DMS79 treated with DMSO at 0.1 percent for 48 hours (cell line): ENCODE measurements at places on chromosomes 13 and 19.
A peak's percentile ranks its signal among the peaks of the same experiment; 100 is the strongest.

- no peak for DNase-seq
These were observed 1040.6 kb upstream of the SPRY2 start for GRCh38 chr13:81381560-81381959.

GRCh38 chr19:50906217-50906616 is 5.0 kb downstream of the KLK4 start:
- no peak for DNase-seq

GRCh38 chr13:31793246-31793645 is 53.9 kb downstream of the RXFP2 start:
- no peak for DNase-seq

- DNase-seq, result no peak
These were observed 24.5 kb upstream of the KCTD4 start for GRCh38 chr13:45225370-45225769.

DNA sequence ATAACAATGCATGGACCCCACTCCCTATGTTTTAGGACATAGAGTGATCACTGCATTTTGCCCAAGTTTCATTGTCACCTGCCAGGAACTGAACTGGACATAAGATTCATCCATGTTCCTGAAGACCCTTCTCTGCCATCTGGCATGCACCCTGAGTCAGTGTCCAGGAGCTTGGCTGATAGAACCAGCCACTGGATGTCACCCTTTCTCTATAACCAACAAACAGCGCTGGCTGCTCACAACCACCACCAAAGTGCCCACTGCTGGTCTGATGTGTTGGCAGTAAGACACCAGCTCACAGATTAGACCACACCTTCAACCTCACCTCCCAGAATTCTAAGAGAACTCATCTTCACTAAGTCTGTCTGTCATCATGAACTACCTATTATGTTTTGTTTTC is 333.4 kb downstream of the ITGBL1 start:
- peak; percentile 32 for DNase-seq

- DNase-seq, result no peak
These were observed 822.9 kb upstream of the PRR20A start for GRCh38 chr13:56317841-56318240.

DNA sequence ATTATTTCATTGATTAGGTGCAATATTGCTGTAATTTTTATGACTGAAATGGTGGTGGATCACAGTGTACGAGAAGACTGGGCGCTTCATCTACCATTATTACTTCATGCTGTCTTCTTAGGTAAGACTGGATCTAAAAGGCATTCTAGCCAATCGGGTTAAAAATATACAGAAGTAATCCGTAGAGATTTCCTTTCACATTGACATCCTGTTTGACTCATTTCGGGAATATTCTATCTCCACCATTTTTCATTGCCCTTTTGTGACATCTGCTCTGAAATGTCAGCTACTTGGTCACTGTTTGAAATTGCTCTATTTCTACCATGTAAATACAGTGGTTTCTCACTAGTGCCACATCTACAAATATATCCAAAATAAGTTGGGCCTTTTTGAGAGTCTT is 90.2 kb downstream of the ZAR1L start:
- no peak for DNase-seq

DNA sequence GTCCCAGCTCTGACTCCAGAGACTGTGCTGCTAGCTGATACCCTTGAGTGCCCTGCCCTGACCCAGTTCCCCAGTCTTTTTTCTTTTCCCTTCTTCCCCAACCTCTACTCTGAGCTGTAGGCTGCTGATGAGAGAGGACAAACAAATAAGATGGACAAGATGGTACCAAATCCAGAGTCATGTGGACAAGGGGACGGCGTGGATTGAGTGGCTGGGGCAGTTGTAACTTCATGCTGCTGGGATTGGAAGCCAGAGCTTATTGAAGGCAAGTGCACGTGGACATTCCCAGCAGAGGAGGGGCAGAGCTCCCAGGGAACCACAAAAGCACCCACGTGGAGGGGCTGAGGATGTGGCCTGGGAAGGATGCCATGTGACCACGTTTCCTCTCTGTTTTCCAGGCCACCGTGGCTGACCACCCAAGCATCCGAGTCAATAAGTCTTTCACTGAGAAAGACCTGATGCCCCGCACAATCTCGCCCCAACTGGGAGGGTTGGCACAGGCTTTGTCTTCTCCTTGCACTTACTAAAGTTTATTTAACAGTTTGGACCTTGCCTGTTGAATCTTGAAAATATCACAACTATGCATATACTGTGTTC is 323.3 kb upstream of the ZNF507 start:
- DNase-seq, result no peak

DNA sequence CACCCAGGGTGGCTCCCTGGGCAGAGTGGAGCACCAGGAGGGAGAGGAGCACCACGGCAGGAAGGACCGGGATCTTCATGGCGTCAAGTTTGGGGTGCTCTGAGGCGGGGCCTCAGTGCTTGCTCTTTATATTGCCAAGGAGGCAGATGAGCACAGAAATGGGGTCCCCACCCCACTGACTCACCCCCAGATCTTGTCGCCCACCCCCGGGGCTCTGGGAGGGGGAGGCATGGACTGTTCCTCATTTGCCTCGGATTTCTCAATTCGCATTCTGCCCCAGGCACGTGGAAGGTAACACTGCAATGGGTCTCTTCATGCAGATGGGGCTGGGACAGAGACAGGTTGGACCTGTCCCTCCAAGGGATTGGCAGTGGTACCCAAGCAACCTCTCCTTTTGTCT is at the start of gene KRTDAP:
KRTDAP (minus strand) TSS at position 101 of the 400 bp plus-strand sequence; CDS start at position 79, 22 bp downstream.
- no peak for DNase-seq

DNA sequence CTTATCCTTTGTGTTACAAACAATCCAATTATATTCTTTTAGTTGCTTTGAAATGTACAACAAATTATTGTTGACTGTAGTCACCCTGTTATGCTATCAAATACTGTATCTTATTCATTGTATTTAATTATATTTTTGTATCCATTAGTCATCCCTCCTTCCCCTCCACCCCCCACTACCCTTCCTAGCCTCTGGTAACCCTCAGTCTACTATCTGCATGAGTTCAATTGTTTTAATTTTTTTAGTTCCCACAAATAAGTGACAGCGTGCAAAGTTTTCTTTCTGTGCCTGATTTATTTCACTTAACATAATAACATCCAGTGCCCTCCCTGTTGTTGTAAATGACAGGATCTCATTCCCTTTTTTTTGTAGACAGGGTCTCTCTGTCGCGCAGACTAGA is 4.5 kb downstream of the SAE1 start:
- DNase-seq, result no peak

GRCh38 chr19:30001301-30001700 is 59.3 kb downstream of the URI1 start:
- DNase-seq, result no peak

GRCh38 chr13:108983273-108983672 is 353.9 kb downstream of the MYO16 start:
- DNase-seq, result no peak

DNA sequence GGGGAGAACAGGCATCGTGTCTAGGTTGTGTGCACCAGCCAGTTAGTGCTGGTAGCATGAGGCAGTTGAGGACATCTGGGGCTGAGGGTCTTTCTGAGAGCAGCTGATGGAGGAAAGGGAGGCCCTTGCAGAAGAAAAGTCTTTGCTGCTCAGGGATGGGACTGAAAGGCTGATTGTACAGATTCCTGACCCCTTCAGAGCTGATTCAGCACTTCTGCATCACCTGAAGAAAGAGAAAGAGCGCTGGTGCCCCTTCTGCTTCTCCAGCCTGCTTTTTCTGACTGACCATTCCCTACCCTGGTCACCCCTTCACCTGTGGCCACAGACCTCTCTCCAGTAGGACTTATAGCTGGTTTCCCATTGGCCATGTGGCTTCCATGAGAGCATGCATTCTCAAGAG is 476.2 kb downstream of the TSHZ3 start:
- no peak for DNase-seq

- DNase-seq, result no peak
These were observed 281.4 kb downstream of the ABCC4 start for GRCh38 chr13:95019886-95020285.

- peak; percentile 65 for DNase-seq
These were observed 55.0 kb downstream of the ZIC5 start for GRCh38 chr13:99916366-99917103.

- DNase-seq, result peak; percentile 47
These were observed 762.1 kb upstream of the ARGLU1 start for GRCh38 chr13:107329991-107330390.

DNA sequence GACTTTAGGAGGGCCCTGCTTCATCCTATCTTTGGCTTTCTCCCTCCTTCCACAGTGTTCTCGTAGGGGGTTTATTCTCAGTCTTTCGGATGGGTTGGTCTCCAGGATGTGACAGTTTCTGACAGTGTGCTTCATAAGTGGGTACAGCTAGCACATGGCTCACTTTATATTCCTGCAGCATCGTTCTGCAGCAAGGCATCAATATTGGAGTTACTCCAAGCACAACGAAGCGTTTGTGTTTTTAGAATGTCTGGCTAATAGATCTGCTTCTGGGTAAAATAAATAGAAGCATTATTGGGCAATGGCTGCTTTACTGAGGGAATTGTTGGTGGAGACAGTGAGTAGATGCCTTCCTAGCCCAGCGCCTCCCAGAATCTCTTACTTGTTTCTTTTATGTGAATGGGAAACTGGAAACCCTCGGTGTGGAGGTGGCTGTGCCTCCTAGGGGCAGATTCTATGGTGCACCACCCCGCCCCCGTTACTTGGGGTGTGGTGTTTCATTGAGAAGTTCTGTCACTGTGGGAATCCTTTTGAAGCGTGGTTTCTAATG is 2.0 kb downstream of the FARP1 start:
- peak; percentile 78 for DNase-seq

GRCh38 chr13:94921181-94921580 is 208.8 kb upstream of the SOX21 start:
- DNase-seq, result no peak

DNA sequence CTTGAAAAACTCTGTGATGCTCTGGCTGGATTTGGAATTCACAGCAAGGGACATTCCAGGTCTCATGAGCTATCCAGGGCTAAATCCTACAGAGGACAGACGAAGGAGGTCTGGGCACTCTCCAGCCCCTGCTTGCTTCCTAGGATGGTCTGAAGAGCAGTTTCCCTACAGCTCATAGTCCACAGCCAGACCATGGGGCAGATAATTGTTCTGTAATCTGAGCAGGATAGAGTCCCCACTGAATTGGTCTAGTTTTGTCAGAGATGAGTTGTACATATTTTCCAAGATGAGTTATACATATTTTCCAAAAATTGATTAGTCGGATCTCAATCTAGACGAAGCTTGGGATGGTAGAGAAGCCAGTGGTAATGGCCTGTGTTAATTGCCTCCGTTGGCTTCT is 75.6 kb downstream of the C13orf42 start:
- DNase-seq, result no peak

DNA sequence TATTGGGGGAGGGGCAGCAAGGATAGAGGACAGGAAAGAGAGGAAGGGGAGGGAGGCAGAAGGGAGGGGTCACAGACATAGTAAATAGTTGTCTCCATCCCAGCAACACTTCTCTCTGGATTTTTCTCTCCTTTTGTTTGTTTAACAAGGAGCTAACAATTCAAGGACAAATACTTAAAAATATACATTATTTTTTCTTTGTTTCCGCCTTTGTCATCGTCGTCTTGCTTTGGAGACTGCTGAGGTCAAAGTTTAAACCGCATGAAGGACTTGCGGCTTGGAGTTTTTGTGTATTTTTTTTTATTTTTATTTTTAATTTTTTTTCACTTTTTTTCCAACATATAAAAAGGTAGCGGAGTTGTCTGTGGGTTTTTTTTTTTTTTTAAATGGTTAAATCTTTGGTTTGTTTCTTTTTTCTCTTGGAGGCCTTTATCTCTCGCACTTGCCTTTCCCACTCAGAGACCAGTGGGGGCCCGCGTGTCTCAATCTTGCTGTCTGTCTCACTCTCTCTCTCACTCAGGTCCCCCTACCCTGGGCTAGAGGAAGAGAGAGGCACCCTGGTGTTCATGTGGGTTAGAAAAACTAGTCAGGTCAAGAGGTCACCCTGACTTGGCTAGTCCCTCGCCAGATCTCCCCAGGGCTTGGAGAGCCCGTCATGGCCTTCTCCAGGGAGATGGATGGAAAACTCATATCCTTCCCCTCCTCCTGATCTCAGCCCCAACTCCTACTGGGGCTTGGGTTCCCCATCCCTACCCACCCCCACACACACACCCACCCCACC is 11.0 kb downstream of the ZNF574 start:
- no peak for DNase-seq

DNA sequence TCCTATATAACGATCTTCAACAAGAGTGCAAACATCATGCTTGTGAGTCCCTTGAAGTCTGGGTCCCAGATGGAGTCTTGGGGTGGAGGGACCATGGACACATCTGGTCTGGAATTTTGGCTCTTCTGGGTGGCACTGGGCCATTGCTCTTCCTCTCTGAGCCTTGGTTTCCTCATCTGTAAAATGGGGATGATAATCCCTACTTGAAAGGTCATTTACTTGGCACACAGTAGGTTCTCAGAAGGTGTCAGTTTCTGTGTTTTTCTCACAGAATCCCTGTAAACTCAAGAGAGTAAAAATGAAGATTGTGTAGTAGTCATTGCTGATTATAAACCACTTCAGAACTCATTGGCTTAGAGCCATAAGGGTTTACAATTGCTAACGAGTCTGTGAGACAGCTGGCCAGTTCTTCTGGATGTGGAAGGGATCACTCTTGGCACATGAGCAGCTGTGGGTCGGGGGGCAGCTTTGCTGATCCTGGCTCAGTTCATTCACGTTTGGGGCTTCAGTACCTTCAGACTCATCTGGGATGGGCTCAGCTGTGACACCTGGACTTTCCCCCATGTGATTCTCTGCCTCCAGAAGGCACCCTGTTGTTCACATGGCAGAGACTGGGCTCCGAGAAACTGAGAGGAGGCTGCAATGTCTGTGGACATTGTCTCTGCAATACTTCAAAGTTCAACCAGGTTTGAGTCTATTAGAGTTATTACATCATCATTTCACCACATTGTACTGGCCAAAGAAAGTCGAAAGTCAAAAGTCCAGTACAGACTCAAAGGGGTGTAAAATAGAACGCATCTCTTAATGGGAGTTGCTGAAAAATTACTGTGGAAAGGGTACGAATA is 7.8 kb downstream of the CYP4F12 start:
- no peak for DNase-seq

GRCh38 chr13:81957121-81957520 is 1616.2 kb upstream of the SPRY2 start:
- DNase-seq, result no peak

DNA sequence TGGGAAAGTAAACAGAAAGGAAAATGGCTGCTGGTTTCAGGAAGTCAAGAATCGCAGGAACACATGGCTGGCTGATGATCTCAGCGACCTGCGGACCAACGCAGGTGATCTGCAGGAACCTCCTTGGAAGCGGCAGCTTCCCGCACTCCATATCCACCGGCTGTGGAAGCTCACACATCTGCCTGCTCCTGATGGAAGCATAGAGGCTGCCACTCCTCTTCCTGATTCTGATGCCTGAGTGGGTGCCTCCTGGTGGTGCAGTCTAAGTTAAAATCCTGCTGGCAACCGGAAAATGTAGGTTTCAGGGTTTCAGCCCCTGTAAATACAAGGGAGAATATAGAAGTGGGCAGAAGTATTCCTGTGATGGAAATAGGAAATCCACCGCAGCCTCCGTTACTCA is 75.5 kb downstream of the TNFSF13B start:
- no peak for DNase-seq

GRCh38 chr19:16452325-16452724 is 19.4 kb downstream of the EPS15L1 start:
- DNase-seq, result peak; percentile 17

- no peak for DNase-seq
These were observed 49.0 kb downstream of the SIPA1L3 start for GRCh38 chr19:37955986-37956385.

GRCh38 chr19:17721111-17721628 is 1.9 kb downstream of the MAP1S start:
- DNase-seq, result no peak

GRCh38 chr19:30070968-30071632 is 129.1 kb downstream of the URI1 start:
- peak; percentile 55 for DNase-seq

- no peak for DNase-seq
These were observed 23.9 kb upstream of the CXCL17 start for GRCh38 chr19:42466521-42467182.
